ENCODE measurements at places on chromosomes 6 and 20.

DNA sequence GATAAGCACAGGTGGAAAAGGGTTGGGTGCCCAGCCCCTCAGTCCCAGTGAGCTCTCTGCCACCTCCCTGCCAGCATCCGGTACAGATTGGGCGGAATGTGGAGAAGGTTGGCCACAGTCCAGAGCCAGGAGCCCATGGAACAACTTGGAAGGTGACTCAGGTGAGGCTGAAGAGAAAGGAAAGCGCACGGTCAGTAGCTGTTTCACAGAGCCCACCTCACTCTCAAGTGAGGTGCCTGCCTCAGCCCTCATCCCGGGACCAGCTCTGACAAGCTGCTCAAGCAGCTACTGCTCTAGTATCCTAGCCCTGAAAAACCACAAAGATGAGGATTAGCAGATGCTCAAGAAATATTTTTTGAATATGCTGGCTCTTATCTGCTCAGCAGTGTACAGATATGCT, 1.1 kb upstream of the MMP24OS start:
- DNase-seq = no peak

DNA sequence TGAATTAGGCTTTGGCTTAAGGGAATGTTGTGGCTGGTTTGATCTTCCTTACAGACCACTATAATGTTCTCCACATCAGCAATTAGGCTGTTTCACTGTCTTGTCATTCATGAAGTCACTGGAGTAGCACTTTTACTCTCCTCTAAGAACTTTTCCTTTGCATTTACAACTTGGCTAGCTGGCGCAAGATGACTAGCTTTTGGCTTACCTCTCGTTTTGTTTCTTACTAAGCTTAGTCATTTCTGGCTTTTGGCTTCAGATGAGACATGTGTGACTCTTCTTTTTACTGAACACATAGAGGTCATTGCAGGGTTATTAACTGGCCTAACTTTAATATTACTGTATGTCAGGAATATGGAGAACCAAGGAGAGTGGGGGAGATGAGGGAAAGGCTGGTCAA, 143.2 kb downstream of the PTCHD4 start:
- DNase-seq = no peak

DNA sequence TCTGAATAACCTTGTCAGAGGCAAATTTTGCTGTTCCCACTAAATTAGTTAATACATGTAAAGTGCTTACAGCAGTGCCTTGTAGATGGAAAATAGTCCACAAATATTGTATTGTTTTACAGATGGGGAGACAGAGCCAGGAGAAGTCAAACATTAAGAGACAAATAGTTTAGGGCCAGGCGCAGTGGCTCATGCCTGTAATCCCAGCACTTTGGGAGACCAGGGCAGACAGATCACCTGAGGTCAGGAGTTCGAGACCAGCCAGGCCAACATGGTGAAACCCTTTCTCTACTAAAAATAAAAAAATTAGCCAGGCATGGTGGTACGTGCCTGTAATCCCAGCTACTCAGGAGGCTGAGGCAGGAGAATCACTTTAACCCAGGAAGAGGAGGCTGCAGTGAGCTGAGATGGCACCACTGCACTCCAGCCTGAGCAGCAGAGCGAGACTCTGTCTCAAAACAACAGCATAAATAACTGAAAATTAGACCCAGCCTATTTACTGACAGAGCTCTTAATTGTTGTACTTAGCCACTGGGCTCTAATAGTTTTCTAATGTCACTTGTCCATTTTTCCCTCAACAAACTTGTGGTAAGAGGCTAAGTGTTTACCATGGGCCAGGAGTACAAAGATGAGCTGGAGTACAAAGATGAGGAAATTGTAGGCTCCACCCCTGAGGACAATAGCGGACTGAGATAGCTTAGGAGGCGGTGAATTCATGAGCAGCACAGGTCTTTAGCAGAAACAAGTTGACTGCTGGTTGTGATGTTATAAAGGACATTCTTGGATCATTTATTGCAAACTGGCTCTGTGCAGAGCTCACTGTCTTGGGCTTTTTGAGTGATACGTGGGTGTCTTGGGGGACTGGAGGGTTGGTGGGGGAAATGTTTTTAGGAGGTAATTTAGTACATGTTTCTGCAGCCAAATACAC, 6.4 kb downstream of the ZSWIM3 start:
- DNase-seq = no peak

GRCh38 chr6:42551217-42551616, 12.6 kb upstream of the UBR2 start:
- DNase-seq = no peak

DNA sequence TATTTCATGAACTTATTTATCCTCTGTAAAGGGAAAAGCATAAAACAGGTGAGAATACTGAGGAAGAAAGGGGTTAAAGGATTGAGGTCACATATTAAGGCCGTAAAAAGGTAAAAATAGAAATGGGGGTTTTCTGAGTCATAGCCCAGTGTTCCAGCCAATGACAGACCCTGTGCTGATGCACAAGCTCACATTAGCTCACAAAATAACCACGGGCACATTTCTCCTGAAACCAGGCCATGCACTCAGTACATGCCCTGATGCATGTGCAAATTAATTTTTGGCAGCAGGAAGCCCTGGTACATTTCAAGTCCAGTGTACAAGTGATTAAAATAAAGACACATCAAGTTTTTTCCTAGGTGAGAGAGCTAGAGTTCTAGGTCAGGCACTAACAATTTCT, 194.4 kb downstream of the TMEM200A start:
- no peak for DNase-seq

- no peak for DNase-seq
These were observed 1.0 kb downstream of the SIM1 start for GRCh38 chr6:100463630-100464161.

DNA sequence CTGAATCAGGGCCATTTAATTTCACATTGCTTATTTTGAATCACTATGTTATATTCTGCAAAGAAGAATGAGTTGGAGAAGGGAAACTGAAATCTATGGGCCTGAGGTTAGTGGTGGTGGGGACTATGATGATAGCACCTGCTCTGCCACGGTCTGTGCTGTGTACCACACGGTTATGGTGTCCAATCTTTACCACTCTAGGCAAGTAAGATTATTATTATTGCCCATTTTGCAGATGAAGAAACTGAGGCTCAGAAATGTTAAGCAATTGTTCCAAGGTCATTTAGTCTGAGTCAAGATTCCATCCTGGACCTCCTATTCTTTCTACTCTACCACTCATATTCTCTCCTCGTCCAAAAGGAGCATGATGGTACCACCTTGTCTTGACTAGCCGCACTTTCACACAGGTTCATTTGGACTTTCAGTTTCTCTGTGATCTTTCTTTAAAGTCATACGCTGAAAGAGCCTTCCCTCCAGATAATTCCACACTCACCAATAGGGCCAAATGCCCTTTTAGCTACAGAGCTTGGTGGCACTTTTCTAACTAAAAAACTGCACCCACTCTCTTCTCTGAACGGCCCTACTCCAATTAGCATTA, 56.2 kb downstream of the GFOD1 start:
- DNase-seq = no peak

- no peak for DNase-seq
These were observed 38.7 kb downstream of the STAU1 start for GRCh38 chr20:49149281-49150045.

DNA sequence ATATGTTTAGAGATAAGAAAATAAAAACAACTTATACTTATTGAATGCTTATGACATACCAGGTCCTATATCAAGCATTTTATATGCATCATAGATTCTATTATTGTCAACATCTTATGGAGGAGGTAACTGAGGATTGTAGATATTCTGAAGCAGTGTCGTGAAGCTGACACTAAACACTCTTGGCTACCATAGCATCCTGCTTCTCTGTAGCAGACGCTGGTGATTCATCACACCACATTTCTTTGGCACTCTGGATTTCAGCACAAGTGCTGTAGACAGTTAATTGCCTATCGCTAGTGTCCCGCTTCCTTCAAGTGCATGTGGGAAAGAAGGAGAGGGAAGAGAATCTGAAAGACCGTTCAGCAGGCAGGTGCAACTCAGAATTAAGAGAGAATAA, 317.1 kb downstream of the PLCB1 start:
- no peak for DNase-seq

- DNase-seq = no peak
These were observed 192.5 kb downstream of the COL9A1 start for GRCh38 chr6:70110126-70111022.

DNA sequence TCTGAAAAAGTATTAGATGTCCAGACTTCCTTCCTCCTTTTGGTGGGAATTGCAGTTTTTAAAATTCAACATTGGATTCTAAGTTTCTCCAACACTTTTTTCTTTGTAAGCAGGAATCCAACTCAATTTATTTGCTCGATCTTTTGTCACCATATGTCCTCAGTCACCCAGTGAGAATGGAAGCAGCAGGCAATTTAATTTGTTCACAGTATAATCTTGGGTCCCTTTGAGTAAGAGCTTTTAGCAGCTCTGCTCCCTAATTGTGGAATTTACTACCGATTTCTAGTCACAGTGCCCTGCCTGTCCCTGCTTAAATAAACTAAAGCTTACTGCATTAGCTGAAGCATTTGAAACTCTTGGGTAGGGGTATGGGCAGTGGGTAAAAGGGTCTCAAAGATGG, 98.6 kb downstream of the BTBD3 start:
- no peak for DNase-seq

DNA sequence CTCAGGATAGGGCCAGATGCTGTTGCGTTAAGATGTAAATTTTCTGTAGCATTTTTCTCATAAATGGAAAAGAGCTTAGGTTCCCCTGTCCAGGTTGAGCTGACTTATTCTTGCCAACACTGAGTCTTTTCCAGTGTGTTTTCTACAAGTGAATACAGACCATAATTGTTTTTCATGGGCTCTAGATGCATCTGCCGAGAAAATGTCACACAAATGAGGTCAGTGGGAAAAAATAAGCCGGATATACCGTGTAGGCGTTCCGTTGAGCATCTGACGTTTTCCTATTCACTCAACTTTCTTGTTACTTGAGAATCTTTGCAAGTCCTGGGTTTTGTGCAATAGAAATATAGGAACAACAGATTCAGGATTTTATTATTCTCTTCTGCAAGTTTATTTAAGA, 582.9 kb upstream of the CDH4 start:
- no peak for DNase-seq

Measured in stimulated activated CD4-positive, alpha-beta T cell treated with anti-CD3 and anti-CD28 coated beads, Interleukin-12 subunit alpha, Interleukin-12 subunit beta, amount 100 ng/mL, for 4 hours (primary cell).